ENCODE measurements at places on chromosomes 6 and 20.

GRCh38 chr20:64086801-64087200 lies 2.6 kb upstream of the LKAAEAR1 start:
- DNase-seq, result no peak

DNA sequence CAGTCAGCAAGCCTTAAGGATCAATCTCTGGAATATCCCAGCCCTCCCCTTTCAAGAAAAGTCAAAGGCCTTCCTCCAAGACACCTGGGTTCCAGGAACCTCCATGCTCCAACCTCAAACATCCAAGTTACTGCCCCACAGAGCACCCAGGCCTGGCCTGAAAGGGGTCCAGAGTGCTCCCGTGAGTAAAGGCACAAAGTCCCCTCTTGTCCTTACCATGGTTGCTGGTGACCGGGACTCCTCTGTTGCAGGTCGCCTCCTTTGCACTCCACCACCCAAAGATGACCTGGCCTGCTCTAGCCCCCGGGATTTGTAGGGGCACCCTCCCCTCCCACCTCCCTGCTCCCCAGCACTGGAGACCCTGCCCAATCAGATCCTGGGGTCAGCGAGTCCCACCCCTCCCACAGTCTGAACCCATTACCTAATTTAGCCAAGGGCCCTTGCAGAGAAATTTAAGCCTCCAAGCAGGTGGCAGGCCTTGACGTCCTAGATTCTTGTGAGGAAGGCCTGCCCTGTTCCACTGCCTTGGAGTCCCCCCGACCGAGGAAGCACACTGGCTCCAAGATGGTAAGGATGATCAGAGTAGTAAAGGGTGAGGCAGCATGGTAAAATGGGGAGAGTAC lies at the start of gene TNNC2:
TNNC2 (minus strand) TSS at position 283 of the 623 bp plus-strand sequence; CDS start at position 219, 64 bp downstream.
- no peak for DNase-seq

DNA sequence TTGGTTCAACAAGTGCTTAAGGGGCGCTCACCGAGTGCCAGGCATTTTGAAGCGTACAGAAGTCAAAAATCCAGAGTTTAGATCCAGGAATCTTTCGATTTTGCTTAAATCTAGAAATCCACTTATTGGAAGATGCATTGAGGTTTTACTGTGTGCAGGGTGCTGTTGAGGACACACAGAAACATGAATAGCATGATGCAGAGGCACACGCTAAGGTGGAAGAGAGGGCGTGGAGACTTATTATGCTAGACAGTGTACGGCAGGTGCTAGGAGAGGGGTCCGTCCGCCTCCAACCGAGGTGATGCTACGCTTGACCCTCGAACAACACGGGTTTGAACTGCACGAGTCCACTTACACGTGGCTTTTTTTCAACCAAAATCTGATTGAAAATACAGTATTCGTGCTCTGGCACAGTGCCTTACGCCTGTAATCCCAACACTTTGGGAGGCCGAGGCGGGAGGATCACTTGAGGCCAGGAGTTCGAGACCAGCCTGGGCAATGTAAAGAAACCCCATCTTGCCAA lies 1.0 kb upstream of the KIF13A start:
- no peak for DNase-seq

- DNase-seq, result no peak
Measured at GRCh38 chr6:106858653-106859092, 115.9 kb downstream of the CD24 start.

DNA sequence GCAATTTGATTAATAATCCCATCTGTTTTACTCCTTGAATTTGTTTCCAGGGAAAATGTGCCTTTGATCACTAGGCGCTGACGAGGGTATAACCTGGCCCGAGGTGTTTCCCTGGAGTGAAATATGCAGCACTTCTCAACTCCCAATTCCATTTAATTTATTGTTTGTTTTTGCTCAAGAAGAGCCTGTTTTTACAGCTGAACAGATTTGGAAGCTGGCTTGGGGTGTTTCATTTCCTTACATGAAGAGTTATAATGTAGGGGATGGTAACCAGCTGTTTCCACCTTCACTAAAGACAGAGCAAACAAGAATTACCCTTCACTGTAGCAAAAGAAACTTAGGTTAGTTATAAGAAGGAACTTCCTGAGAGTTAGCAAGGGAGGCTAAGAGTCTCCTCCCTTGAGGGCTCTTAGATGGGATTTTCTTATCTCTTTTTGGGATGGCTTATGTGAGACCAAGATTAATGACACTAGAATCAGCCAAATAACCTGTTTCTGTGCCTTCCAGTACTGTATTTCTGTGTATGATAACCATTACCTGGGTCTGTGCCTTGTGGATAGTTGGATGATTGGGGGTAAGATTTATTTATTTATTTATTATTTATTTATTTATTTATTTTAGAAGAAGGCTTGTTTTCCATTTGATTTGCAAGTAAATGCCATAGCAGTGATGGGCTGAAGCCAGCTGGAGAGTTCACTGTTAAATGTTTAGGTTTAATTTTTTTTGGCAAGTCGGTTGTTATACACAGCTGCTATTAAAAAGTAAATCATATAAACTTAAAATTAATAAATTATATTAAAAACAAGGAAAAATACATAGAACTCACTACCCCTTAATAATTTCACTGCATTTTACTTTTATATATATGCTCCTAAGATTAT lies 162.2 kb upstream of the BMP2 start:
- DNase-seq, result no peak

Data from CD4-positive, alpha-beta T cell treated with Interleukin-12 subunit alpha and Interleukin-12 subunit beta, for 1 hour (primary cell).